Left cardiac atrium (tissue), 4 donors: ENCODE measurements at places on chromosomes 16 and 17. TPM values are rescaled to one million over a fixed set of nuclear protein-coding genes. Genes with fewer than 3 reads are reported as not detected.
A peak's percentile ranks its signal among the peaks of the same experiment; 100 is the strongest.

- DNase-seq: no peak
These were observed 133.7 kb upstream of the HS3ST3A1 start for GRCh38 chr17:13735444-13735843.

- no peak for DNase-seq
These were observed 70.7 kb downstream of the TEX14 start for GRCh38 chr17:58621174-58621573.

- no peak for DNase-seq
These were observed 15.4 kb upstream of the ERN1 start for GRCh38 chr17:64145375-64145750.

DNA sequence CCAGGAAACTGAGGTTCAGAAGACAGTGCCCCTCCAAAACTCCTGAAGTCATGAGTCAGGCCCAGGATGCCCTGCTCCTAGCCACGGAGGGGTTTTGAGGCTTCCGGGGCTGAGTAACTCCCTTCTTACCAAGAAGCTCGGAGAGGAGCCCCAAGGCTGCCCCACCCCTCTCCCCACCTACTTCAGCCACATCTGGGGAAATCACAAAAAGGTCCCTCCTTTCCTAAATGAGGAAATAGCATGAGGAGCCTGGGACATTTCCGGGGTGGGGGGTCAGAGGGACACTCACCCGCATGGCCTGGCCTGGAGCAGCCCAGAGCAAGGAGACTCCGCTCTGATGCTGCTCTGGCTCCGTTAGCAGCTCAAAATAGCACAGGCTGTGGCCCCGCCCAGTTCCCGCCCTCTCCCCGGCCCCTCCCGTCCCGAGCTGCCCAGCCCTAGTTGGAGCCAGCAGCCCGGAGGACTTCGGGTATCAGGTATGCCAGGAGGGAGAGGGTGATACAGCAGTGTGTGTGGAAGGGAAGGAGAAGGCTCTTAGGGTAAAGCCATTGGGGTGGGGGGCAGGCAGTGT is 40.1 kb downstream of the MYO18A start:
- DNase-seq: peak; percentile 91

DNA sequence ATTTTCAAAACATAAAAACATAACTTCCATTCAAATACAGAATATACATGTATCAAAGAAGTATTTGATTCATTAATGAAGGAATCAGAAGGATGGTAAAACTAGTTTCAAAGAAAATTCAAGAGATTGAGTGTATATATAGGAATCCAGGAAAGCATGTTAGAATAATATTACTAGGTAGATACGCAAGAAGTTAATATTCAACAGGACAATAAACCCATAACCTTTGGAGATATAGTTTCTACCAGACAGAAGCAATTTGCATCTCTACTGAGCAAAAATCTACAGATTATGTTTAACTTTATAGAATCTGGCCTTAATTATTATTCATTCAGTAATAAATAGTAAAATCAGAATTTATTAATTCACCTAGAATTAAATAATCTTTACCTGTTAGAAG is 166.8 kb downstream of the CNTNAP4 start:
- DNase-seq: no peak

DNA sequence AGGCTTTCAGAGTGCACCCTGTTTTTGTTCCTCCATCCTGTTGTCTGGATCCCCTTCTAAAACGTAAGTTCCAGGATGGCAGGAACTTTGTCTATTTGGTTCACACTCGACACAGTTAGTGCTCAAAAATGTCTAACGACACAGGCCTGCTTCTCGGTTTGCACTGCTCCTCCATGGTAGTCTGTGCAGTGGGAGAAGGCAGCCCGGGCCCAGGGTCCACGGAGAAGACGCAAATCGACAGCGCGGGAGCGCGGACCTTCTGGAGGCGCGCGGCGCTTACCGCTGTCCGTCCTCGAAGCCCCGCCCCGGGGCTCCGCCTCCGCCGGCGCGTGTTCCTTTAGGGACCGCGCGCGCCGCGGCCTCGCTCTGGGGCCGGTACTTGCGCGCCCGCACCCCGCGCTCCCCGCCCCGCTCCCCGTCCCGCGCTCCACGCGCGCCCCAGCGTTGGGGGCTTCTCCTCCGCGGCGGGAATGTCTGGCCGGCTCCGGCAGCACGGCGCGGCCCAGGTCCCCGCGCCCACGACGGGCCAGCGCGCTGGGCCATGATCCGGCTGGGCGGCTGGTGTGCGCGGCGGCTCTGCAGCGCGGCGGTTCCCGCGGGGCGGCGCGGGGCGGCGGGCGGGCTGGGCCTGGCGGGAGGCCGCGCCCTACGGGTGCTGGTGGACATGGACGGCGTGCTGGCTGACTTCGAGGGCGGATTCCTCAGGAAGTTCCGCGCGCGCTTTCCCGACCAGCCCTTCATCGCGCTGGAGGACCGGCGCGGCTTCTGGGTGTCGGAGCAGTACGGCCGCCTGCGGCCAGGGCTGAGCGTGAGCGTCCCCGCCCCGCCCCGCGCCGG is at the start of gene NT5M:
TSS of gene NT5M (plus strand) at position 364 of the 837 bp plus-strand sequence. CDS start at position 542, 178 bp downstream.
- DNase-seq: peak; percentile 86

GRCh38 chr17:18280249-18280648 is 19.8 kb downstream of the MIEF2 start:
- no peak for DNase-seq

DNA sequence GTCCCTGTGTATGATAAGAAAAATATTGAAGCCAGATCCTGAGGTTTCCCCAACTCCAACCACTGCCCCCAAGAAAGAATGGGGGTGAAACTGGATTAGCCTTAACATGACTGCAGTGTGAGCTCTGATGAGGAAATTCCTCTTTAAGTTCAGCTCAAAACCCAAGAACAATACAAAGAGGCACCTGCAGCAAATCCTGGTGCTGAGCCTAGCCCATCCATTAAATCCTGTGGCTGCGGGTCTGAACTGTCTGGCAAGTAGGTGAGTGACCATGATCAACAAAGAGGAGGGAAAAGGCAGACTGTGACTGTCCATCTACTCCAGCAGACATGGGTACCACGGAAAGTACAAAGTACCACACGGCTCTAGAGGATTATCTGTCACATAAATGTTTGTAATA is 64.2 kb downstream of the CREBBP start:
- no peak for DNase-seq

GRCh38 chr17:28726627-28727491 is 826 bp upstream of the TLCD1 start:
- peak; percentile 93 for DNase-seq

GRCh38 chr17:76554131-76554530 is 14.3 kb downstream of the PRCD start:
- no peak for DNase-seq

GRCh38 chr16:61831351-61831917 is 204.8 kb downstream of the CDH8 start:
- DNase-seq: no peak

DNA sequence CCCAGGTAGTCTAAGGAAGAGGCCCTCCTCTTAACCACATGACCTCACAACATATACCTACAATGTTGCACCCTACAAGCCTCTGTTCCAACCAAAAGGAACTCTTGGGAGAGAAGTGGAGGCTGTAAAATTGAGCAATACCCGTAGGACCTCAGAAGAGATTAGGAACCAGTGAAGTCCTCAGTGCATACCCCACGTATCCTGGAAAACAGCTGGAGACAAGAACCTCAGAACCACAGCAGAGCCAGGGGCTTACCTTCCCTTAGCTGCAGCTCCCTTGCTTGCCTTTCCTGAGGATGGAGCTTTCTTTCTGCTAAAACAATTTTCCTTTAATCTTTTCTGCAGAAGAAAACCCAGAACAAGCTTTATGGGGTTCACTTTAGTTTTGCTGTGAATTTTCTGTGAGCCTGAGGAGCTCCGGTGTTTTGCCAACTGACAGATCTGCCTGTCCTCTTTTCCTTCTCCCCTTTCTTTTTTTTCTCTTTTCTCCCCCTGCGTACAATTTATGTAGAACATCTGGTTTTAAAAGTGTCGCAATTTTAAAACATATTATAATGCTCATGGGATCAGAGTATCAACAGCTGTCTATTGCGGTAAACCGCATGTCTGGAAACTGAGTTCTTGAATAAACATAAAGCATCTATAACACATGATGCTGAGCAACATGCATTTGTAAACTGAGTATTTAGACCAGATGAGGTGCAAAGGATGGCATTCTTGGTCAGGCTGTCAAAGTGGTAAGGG is 226.4 kb upstream of the MAF start:
- DNase-seq: no peak

GRCh38 chr16:31038993-31039392 is 5.6 kb downstream of the STX4 start:
- DNase-seq: no peak

GRCh38 chr17:47004906-47005305 is 25.9 kb upstream of the RPRML start:
- DNase-seq: no peak

DNA sequence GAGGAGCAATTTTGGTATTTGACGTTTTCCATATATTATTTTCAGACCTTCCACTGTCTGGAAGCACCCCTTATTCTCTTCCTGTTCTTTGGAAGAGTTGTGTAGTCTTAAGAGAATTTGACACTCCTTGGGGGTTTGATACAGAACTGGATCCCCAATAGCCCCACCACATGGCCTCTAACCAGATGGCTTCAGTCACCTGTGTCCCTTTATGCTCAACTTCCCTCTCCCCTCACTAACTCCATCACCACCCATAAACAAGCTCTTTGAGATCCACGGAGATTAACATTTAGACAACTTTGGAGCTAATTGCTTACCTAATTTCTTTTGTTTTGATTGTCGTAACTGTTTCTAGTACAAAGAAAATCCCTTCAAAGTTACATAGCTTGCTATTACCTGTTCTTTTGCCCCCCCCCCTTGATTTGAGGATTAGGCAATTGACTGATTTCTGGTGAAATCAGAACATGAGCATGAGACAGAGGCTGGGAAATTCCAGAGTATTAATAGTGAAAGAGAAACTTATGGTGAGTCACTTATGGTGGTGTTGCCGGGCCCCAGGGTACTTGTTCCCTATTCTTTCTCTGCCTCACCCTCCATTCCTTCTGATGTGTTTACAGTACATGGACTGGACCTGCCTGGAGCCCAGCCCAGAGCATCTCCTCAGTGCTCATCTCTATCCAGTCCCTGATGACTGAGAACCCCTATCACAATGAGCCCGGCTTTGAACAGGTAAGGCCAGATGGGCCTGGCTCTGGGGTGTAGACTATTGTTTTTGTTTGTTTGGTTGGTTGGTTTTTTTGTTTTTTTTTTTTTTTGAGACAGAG is 7.5 kb downstream of the UBE2Z start:
- no peak for DNase-seq

DNA sequence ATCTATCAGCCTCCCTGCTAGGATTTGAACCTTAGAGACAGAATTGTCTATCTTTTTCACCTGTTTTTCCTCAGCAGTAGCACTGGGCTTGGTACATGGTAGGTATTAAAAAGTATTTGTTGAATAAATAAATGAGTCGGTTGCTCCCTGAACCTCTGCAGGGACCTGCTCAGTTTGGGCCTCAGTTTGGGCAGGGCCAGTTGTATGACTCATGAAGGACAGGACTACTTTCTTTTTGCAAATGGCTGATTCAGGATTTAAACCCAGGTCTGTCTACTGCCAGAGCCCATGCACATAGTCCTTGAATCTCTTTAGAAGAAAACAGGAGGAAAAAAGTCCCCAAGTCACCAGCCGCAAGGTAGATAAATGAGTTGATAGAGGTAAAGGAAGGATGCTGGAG is 3.1 kb downstream of the MMP2 start:
- no peak for DNase-seq

DNA sequence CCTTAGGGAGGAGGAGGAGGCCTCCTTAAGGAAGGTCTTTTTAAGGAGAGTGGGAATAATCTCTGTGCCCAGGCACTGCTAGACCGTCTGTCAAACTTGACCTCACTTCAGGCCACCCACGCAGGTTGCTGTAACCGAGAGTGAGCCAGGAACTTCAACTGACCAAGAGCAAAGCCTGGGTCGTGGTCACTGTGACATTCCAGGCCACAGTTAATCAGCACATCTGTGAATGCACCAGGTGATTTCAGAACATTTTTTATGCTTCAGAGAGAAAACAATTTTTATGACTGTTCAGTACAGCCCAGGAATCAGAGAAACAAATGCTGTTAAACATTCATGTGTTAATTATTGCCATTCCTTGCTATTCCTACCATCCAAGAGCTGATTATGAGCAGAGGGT is 226.6 kb upstream of the ASIC2 start:
- DNase-seq: no peak

DNA sequence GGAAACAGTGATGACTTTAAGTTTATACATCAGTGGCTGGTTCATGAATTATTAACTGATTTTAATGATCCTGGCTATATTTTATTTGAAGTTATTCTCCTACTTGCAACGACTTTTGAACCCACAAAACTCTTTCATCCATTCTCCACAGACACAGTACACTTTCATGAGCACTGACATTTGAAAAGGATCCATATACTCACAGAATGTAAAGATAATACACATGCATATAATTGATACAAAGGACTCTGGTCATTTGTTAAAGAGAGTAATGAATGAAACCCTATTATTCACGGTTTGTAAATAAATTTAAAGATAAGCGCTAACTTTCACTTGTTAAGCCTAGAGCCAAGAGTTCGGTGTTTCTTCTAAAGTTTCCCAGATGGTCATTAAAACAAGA is 3.3 kb downstream of the TOX3 start:
- no peak for DNase-seq

DNA sequence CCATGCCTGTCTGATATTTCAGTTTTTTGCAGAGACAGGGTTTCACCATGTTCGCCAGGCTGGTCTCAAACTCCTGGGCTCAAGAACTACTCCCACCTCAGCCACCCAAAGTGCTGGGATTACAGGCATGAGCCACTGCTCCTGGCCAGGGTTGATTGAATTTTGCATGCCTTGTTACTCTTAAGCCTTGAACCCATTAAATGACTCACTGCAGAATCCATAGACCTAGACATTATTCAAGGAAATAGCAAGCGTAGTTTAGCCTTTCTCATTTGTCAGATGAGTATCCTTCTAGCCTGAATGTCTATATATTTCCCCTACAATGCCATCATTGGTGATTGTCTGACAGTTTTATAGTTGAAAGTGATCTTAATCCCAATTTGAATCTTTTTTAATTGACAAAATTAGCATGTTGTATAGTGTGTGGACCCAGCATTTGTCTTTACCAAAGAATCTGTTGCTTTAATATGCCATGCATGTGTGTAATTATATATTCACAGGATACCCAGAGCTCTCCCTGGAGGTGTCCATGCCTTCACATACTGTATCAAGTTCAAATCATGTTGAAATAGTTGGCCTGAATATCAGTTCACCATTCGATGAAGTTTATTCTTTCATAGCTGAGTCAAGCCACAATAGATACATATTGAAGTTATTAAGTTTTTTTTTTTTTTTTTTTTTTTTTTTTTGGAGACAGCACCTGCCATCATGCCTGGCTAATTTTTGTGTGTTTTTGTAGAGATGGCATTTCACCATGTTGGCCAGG is 321.0 kb downstream of the CPPED1 start:
- DNase-seq: no peak

DNA sequence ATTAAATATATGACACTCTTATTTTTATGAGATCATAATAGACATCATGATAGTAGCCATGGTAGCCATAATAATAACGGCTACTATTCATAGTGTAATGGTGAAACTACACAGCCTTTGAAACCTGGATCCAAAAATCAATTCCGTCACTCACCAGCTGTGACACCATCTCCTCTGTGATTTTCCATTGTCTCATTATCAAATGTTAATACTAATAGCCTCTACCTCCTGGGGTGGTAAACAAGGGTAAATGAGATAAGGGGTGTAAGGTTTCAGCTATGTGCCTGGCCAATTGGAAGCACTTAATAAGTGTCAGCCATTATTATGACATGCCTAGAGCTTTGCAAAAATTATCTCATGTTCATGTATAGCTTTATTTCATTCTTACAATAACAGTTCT is 88.6 kb downstream of the CACNG3 start:
- no peak for DNase-seq

Gene ABCC6
- 2.0 TPM for total RNA-seq

Gene MYH2
- total RNA-seq: not detected

Gene PRDM7
- not detected for total RNA-seq

Gene GUCY2D
- total RNA-seq: 0.38 TPM

Gene RSKR
- total RNA-seq: 5.8 TPM

Gene ACAP1
- total RNA-seq: 19.0 TPM
